ENCODE measurements at places on chromosomes 5 and 9.

GRCh38 chr5:179271821-179272325, 73.4 kb downstream of the ADAMTS2 start:
- DNase-seq: no peak

DNA sequence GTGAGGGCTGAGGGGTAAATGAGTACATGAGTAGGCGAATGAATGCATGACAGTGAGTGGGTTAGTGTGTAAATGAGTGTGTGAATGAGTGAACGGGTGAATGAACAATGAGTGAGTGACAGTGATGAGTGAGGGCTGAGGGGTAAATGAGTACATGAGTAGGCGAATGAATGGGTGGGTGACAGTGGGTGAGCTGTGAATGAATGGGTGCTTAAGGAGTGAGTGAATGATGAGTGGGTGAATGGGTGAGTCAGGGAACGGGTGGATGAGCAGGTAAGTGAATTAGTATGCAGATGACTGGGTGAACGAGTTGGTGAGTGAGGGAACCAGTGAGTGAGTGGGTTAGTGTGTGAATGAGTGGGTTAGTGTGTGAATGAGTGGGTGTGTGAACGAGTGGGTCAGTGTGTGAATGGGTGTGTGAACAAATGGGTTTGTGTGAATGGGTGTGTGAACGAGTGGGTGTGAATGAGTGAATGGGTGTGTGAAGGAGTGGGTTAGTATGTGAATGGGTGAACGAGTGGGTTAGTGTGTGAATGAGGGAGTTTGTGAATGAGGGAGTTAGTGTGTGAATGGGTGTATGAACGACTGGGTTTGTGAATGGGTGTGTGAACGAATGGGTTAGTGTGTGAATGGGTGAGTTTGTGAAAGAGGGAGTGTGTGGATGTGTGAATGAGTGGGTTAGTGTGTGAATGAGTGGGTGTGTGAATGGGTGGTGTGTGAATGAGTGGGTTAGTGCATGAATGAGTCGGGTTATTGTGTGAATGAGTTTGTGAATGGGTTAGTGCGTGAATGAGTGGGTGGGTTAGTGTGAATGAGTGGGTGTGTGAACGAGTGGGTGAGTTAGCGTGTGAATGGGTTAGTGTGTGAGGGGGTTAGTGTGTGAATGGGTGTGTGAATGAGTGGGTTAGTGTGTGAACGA, 32.9 kb downstream of the NKD2 start:
- DNase-seq: no peak

- peak; percentile 26 for DNase-seq
Observed at GRCh38 chr5:100827481-100827889, 75.6 kb downstream of the ST8SIA4 start.

GRCh38 chr9:36396985-36397384, 3.1 kb downstream of the RNF38 start:
- no peak for DNase-seq

GRCh38 chr5:96316487-96316886, 116.6 kb downstream of the PCSK1 start:
- DNase-seq: no peak

DNA sequence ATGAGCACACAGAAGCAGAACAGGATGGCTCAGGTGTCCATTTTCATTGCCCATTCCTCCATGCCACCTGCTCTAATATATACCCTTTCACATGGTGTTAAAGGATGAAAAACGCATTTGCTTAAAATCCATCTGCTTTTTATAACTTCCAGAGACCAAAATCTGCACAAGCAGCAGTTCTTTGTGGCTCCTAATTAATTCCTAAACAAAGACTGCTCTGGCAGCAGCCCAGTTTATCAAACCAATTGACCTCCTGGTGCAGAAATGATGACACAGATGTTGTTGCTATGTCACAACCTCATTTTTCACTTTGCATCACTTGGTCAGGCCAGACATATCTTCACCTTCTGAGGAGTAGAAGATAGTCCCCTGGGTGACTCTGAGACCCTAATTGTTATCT, 141.2 kb downstream of the ASTN2 start:
- DNase-seq: no peak
